HTR-8/SVneo (cell line): ENCODE measurements at places on chromosomes 4 and X.

DNA sequence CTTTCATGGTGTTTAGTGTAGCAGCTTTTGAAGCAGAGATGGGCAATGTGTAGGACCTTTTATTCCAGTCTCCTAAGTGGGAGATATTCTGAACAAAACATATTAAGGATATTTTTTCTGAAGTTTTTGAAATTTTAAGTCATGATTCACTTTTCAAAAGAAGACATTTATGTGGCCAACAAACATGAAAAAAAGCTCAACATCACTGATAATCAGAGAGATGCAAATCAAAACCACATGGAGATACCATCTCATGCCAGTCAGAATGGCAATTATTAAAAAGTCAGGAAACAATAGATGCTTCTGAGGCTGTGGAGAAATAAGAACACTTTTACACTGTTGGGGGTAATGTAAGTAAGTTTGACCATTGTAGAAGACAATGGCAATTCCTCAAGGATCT lies 76.0 kb downstream of the FAT4 start:
- DNase-seq: no peak

DNA sequence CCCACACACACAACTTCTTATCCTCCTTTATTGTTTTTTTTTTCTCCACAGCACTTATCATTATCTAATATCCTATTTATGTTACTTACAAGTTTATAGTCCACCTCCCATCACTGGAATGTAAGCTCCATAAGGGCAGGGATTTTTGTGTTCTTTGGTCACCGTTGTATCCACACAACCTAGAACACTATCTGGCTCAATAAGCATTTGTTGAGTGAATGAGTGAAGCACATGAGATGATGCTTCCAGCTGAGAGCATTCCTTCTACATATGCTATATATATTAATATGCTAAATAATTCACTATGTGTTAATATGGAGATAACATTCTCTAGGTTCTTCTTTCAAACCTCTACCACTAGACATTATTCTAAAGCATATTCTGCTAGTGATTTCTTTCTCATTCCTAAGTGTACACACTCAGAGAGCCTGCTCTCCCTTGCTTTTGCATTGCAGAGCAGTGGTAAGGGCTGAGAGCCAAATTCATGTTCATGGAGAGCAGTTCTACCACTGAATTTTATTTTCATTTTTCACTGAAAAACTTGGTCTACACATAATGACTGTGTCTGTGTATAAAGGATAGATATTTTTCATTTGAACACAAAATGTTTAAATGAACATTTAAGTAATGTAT lies 20.3 kb upstream of the LUZP4 start:
- no peak for DNase-seq

DNA sequence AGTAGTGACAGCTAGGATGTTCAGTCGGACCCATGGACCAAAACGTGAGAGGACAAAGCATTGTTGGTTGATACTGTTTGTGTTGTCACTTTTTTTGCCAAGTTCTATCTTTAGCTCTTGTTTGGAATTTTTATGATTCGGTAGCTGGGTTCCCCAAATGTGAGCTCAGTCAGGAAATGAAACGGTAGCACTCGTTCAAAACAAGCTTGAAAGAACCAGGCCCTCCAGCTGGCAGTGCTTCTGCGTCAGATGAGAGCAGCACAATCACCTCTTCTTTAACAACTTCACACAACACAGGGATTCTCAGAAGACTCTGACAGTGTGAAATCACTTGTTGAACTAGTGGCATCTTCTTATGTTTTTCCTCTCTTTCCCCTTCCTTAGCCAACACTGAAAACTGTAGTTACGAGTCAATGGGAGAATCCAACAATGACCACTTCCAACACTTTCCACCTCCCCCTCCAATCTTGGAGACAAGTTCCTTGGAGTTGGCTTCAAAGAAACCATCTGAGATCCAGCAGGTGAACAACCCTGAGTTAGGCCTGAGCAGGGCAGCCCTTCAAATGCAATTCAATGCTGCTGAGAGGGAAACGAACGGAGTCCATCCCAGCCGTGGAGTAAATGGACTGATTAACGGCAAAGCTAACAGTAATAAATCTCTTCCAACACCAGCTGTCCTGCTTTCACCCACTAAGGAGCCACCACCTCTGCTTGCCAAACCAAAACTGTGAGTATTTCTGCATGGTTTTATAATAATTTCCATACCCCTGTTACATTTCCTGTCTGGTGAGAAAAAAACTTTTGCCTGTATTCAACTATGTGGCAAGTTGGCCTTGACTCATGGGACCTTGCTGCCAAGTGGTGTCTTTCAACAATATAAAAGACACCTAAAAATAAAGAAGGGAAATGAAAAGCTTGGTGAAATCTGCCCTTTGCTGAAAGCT lies 214.6 kb downstream of the PALLD start:
- no peak for DNase-seq

DNA sequence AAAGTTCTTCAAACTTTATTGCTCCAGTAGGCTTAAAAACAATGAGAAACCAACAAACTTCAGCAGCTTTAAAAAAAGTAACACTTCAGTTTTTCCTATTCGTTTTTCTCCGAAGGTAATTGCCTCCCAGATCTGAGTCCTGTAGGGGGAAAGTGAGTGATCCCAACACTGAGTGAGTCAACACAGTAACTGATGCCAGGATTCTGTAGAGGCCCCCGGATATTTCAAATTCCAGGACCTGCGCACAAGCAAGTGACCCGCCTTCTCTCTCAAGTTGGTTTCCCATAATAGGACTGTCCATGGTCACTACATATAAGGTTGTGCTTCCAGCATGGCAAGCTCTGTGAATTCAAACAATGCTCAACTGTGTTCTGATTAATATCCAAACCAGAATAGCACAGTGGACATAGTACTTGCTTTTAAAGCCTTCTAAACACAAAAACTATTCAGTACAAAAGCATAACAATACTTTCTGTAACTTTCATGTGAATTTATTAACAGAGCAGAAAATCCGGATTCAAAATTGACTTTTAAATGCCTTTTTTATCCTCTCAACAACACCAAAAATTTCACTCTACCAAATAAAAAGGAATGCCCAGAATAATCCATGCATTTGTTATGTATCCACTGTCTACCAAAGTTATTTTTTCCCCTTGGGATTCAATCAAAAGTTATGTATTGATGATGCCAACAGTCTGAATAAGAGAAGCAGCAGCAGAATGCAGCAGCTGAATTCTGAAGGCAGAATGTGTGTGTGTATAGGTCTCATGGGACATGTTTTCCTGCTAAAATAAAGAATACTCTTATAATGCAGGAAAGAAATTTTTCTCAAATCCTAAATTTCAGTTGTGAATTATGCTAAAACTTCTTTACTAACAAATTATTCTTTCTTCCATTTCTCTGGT lies at the start of gene DMD:
DMD (minus strand) TSS at position 194 of the 905 bp plus-strand sequence. CDS start 237 bp downstream, outside the sequence.
- peak; percentile 22 for DNase-seq

GRCh38 chr4:126318376-126318775 lies 1003.6 kb downstream of the FAT4 start:
- no peak for DNase-seq

DNA sequence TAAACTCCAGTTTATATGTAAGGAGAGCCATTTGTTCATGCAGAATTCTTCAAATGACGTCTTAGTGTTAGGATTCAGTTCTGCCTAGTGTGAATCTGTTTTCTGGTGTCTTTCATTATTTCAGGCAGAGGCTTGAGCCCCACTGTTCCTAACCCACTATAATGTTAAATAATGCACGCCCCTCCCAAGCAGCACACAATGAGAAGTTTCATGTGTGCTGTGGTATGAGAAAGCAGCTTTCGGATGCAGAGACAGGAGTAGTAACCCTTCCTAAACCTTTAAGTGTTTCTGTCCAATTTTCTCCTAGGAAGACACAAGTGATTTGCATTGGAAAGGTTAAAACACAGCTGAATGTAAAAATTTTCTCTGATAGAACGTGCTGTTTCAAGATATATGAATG lies 54.5 kb downstream of the TRIM2 start:
- DNase-seq: no peak

GRCh38 chrX:47143894-47144625 lies 442 bp downstream of the NDUFB11 start:
- DNase-seq: no peak

DNA sequence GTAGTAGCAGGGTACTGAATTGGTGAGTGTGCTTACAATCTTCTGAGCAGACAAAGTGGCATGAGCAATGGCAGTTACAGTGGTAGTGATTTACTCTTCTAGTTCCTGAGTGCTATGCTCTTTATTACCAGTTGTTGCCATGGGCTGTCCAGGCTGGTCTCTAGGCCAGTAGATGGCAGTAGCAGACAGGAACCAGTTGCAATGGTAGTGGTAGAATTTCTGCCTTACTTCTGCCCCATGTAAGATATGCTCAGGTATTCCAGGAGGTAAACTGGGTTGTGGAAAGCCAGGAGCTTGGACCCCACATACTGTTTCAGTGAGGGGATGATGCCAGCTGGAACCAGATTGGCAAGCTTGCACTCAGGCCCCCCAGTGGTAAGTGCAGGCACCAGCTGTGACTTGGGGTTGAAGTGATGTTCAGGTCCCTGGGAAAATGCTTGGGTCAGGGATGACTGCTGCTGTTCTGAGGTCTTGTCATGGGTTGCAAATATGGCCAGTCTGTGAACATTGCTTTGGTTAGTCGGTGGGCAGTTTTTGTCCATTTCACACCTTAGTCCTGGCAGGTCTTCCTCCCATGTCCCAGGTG lies 63.0 kb upstream of the ZXDB start:
- no peak for DNase-seq

DNA sequence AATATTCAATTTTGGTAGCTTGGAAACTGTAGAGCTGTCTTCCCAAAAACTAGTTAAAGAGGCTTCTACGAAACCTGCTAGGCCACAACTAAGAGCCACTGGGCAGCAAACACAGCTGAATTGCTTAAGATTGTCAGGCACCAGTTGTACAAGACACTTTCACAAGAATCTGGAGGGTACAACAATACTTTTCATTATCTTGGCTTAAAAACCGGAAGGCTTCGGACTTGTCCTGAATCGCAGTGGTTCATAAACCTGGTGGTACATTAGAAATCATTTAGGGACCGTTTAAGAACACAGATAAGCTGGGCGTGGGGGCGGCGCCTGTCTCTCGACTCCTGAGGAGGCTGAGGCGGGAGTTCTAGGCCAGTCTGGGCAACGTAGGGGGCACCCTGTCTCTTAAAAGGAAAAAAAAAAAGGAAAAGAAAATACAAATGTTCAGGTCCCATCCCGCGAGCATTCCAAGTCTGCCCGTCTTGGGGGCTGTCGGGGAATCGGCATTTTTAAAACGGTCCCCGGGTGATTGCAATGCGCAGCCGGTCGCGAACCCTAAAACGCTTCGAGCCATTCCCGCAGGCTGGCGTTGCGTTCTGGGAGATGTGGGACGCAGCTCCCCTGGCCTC lies 763 bp downstream of the PYURF start:
- DNase-seq: no peak

GRCh38 chr4:152880263-152880662 lies 55.9 kb upstream of the FHDC1 start:
- no peak for DNase-seq

DNA sequence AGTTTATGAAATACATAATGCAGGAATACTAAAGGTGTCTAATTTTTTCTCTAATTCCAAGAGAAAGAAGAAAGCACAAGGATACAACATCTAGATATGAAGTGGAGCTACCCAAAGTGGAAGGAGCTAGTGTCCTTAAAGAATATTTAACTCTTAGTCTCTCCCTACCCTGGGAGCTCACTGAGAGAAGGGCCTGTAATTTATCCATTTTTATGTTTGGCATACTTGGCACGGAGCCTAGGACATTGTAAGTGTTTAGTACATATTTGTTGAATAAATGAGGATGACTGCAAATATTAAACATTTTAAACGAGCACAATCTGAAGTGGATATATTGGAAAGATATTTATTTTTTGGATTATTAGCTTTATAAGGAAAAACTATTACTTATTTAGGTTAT lies 674.8 kb downstream of the IQCM start:
- DNase-seq: no peak

GRCh38 chr4:139629436-139630125 lies 36.0 kb upstream of the MGST2 start:
- no peak for DNase-seq

GRCh38 chrX:11435568-11435967 lies 142.4 kb downstream of the AMELX start:
- no peak for DNase-seq

- no peak for DNase-seq
These were observed 10.0 kb downstream of the GPR82 start for GRCh38 chrX:41733939-41734338.

DNA sequence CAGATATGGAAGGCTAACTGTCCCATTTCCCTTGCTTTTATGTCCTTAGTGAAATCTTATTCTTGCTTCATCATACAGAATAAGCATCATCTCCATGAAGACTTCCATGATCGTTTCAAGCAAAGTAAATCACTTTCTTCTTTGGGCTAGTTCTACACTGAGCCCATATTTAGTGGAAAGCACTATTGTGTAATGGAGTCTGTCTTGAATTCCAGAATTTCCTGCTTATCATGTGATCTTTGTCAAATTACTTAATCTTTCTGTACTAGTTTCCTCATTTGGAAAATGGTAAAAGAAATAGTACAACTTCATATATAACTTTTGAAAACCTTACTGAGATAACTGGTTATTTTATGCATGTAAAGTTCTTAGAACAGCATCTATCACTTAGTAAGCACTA lies 7.6 kb downstream of the ANAPC10 start:
- DNase-seq: no peak

- DNase-seq: no peak
These were observed 25.5 kb downstream of the MOB1B start for GRCh38 chr4:70927502-70928137.

GRCh38 chrX:49999087-49999486 lies 76.7 kb downstream of the CLCN5 start:
- no peak for DNase-seq
